ENCODE measurements at places on chromosomes 11 and 22. TPM values are rescaled to one million over a fixed set of nuclear protein-coding genes. Genes with fewer than 3 reads are reported as not detected.
A peak's percentile ranks its signal among the peaks of the same experiment; 100 is the strongest.

PRG2 gene
- total RNA-seq, result 16.4 TPM

MUC5AC gene
- total RNA-seq, result under 0.01 TPM

FAM181B gene
- total RNA-seq, result not detected

DGAT2 gene
- total RNA-seq, result 2.2 TPM

ATG2A gene
- total RNA-seq, result 37.7 TPM

SPDYC gene
- total RNA-seq, result 15.1 TPM

ZFTA gene
- 8.4 TPM for total RNA-seq

- no peak overlapping the region for H3K27ac ChIP-seq
- no peak for DNase-seq
- H3K4me1 ChIP-seq, result no peaks in the 10 kb centered on the region
- H3K36me3 ChIP-seq, result no peaks in the 10 kb centered on the region
- no peak overlapping the region for H3K4me3 ChIP-seq
- no peaks in the 10 kb centered on the region for H3K27me3 ChIP-seq
Measured at GRCh38 chr11:122734848-122735496, 79.5 kb downstream of the UBASH3B start.

DNA sequence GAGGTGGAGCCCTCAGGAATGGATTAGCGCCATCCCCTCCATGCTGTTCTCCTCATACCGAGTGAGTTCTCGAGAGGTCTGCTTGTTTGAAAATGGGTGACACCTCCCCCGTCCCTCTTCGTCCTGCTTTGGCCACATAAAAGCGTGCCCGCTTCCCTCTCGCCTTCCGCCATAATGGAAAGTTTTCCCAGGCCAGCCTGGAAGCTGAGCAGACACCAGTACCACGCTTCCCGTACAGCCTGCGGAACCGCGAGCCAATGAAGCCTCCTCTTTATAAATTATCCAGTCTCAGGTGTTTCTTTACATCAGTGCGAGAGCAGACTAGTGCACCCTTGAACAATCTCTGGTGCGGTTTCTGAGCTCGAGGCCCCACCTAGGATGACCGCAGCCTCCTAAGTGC is 12.8 kb downstream of the ALG12 start:
- no peak overlapping the region for H3K27ac ChIP-seq
- H3K4me3 ChIP-seq, result no peak overlapping the region
- DNase-seq, result no peak
- no peaks in the 10 kb centered on the region for H3K27me3 ChIP-seq
- H3K4me1 ChIP-seq, result no peaks in the 10 kb centered on the region

- no peak overlapping the region for H3K27ac ChIP-seq
- peaks cover 4% of the 10 kb centered on the region for H3K4me1 ChIP-seq
- no peaks in the 10 kb centered on the region for H3K27me3 ChIP-seq
- H3K4me3 ChIP-seq, result no peak overlapping the region
Measured at GRCh38 chr22:32721328-32722180, 80.0 kb upstream of the TIMP3 start.

GRCh38 chr11:118046051-118046963 is 30.6 kb upstream of the TMPRSS4 start:
- no peaks in the 10 kb centered on the region for H3K36me3 ChIP-seq
- DNase-seq, result no peak
- H3K27ac ChIP-seq, result no peak overlapping the region
- no peaks in the 10 kb centered on the region for H3K27me3 ChIP-seq
- no peak overlapping the region for H3K4me3 ChIP-seq

DNA sequence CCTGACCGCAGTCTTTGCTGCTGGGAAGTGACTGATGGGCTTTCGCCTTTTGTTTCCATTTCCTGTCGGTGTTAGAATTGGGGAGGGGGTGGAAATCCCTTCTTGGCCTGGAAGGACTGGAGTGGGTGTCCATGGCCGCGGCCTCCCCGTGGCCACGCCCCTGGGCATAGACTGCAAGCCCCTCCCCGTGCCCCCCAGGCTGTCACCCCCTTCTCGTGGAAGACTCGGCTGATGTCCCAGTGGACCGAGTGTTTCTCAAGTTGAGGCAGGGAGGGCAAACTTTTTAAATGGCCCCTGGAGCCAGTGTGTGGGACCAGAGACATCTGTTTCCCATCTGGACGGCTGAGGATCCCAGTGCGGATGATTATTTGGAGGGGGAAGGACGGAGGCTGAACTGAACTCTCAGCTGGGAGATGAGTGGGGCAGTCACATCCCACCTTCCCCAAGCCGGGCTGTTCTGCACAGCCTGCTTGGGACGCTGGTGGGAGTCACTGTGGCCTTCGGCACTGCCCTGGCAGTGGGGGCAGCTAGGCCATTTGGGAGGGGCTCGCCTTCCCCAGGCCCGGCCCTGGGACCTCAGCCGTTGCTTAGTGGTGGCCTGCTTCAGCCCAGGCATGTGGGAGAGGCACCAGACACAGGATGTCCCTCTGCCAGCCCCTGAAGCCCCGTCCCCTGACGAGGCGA is 1.6 kb downstream of the CD81 start:
- H3K27ac ChIP-seq, result 0 out of 3 replicates have a peak overlapping the region, but pooled peaks have one; percentile 55
- peaks cover 21% of the 10 kb centered on the region for H3K36me3 ChIP-seq
- no peak for DNase-seq
- H3K4me1 ChIP-seq, result peaks cover 73% of the 10 kb centered on the region

DNA sequence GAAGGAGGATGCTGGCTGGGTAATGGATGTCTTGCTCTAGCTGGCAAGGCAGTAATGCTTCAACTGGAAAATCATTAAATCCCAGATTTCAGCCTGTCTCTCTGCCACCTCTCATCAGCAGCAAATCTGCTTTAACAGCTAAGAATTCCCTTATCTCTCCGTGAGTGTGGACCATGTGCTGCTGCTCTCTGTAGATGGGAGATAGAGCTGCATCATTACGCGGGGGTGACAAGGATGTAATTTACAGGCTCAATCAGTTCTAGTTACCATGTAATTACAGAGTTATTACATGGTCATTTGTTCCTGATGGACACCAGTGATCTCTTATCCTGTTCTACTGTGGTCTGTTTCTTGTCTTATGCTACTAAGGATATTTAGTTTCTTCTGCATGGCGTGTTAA is 665.4 kb downstream of the NTM start:
- no peak for DNase-seq
- no peak overlapping the region for H3K4me3 ChIP-seq
- H3K27me3 ChIP-seq, result no peaks in the 10 kb centered on the region
- no peaks in the 10 kb centered on the region for H3K4me1 ChIP-seq

DNA sequence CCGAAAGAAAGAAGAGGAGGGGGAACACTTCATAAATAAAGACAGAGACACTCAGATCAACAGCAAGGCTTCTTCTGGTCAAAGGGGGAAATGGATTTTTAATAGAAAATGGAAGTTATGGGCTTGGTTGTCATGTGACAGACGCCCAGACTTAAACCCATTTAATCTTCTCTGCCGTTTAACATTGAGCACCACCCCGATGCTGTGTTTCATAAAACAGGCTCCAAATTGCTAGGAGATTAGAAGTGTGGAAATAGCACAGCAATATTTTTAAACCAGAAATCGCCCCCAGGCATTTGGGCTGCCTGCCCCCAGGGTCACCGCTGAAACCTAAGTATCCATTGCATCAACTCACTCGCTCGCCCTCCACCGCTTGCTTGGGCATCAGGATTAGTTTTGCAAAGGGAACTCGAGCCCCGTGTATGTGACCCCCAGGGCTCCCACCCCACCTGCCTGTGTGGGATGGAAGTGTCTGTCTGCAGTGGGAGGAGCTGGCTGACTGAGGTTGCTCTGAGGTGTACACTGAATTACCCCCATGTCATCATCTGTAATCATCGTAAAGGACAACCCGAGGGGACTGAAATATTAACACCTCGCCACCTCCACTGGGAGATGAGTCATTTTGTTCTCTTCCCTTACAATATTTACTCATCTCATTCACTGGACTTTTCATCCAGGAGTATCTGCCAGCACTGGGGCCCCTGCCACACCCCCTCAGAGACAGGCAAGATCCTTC is 10.7 kb downstream of the DSCAML1 start:
- H3K4me3 ChIP-seq, result no peak overlapping the region
- no peak overlapping the region for H3K27ac ChIP-seq
- no peaks in the 10 kb centered on the region for H3K36me3 ChIP-seq
- no peaks in the 10 kb centered on the region for H3K4me1 ChIP-seq
- H3K27me3 ChIP-seq, result peaks cover 59% of the 10 kb centered on the region
- DNase-seq, result no peak

GRCh38 chr11:66912361-66912760 is 45.8 kb downstream of the PC start:
- H3K4me1 ChIP-seq, result peaks cover 16% of the 10 kb centered on the region
- H3K27me3 ChIP-seq, result no peaks in the 10 kb centered on the region
- H3K4me3 ChIP-seq, result no peak overlapping the region
- H3K36me3 ChIP-seq, result no peaks in the 10 kb centered on the region
- H3K27ac ChIP-seq, result no peak overlapping the region

DNA sequence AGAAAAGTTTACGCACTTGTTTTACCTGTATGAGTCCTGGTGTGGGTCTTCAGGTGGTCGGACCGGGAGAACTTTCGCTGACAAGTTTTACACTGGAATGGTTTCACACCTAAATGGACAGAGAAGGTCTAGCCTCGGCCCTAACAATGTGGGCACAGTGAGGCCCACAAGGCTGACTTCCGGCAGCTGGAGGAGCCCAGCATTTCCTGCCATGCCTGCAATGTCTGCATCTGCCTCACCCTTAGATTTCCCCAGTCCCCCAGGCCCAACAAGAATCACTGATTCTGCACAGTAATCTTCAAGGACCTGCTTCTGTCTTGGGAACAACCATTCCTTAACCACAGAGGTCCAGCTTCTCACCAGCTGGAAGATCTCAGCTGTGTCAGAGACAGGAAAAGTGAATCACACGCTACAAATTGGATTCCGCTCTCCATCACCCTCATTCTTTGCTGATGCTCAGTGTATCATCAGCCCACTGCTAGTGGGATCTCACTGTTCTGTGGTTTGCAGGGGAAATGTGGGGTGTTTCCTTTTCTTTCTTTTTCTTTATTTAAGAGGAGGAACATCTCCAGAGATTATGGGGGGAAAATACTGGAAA is 43.3 kb downstream of the WT1 start:
- peaks cover 10% of the 10 kb centered on the region for H3K4me1 ChIP-seq
- H3K27ac ChIP-seq, result no peak overlapping the region
- no peaks in the 10 kb centered on the region for H3K27me3 ChIP-seq
- no peak overlapping the region for H3K4me3 ChIP-seq

- H3K36me3 ChIP-seq, result peaks cover 14% of the 10 kb centered on the region
- H3K27me3 ChIP-seq, result no peaks in the 10 kb centered on the region
- DNase-seq, result peak; percentile 72
- H3K4me3 ChIP-seq, result peak overlapping the region; percentile 67
Measured at GRCh38 chr11:96388891-96389719, 607 bp downstream of the CCDC82 start.

DNA sequence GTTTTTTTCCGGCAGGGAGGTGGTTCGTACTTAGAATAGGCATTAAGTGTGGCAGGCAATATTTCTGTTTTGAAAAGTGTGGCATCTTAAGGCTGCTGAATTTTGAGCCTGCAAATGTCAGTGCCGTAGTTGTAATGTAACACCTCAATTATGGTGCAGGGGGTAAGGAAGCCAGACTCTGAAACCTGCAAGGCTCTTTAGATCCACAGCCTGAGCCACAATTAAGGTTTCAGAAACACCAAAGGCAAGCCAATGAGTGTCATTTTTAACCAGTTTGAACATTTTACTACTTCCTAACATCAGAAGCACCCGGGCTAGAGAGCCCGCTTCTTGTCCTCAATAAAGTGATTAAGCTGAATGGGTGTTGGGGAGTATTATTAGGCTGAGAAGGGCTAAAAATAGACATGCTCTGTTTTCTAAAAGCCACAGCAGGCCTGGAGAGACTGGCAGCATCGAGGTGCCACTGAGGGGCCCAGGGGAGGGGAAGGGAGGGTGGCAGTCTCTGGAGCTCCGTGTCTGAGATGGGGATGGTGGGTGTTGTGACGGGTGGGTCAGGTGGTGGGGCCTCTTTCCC is 113.4 kb downstream of the ZBTB16 start:
- H3K4me1 ChIP-seq, result no peaks in the 10 kb centered on the region
- H3K4me3 ChIP-seq, result no peak overlapping the region
- no peak overlapping the region for H3K27ac ChIP-seq
- H3K27me3 ChIP-seq, result peaks cover 24% of the 10 kb centered on the region
- no peaks in the 10 kb centered on the region for H3K36me3 ChIP-seq

- no peak overlapping the region for H3K27ac ChIP-seq
- H3K4me1 ChIP-seq, result no peaks in the 10 kb centered on the region
- H3K36me3 ChIP-seq, result no peaks in the 10 kb centered on the region
- no peak overlapping the region for H3K4me3 ChIP-seq
- DNase-seq, result no peak
- peaks cover 44% of the 10 kb centered on the region for H3K27me3 ChIP-seq
Measured at GRCh38 chr11:11432621-11433319, 79.7 kb upstream of the CSNK2A3 start.

DNA sequence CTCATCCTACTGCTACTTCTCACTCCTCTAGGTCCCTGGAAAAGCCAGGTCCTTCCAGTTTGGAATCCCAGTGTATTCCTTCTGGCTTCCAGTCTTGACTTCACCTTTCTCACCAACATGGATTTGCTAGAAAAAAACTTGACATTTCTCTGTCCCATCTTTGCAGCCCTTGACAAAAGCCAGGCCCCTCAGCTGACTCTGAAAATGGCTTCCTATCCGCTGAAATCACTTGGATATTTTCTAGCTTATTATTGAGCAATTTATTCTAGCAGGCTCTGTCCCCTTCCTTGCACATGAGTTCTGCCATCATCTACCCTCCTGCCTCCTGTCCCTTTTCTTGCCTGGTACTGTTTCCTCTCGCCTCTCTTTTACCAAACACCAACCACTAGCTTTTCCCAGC is 427.2 kb downstream of the BUD13 start:
- no peak overlapping the region for H3K4me3 ChIP-seq
- H3K36me3 ChIP-seq, result no peaks in the 10 kb centered on the region
- no peak overlapping the region for H3K27ac ChIP-seq
- DNase-seq, result no peak

- no peaks in the 10 kb centered on the region for H3K36me3 ChIP-seq
- no peaks in the 10 kb centered on the region for H3K4me1 ChIP-seq
- no peak overlapping the region for H3K4me3 ChIP-seq
- H3K27me3 ChIP-seq, result no peaks in the 10 kb centered on the region
Measured at GRCh38 chr22:48974443-48975315, 853.0 kb downstream of the BRD1 start.

- no peaks in the 10 kb centered on the region for H3K36me3 ChIP-seq
- DNase-seq, result no peak
- H3K4me1 ChIP-seq, result no peaks in the 10 kb centered on the region
- H3K4me3 ChIP-seq, result no peak overlapping the region
Measured at GRCh38 chr11:78753297-78753696, 178.6 kb upstream of the NARS2 start.

DNA sequence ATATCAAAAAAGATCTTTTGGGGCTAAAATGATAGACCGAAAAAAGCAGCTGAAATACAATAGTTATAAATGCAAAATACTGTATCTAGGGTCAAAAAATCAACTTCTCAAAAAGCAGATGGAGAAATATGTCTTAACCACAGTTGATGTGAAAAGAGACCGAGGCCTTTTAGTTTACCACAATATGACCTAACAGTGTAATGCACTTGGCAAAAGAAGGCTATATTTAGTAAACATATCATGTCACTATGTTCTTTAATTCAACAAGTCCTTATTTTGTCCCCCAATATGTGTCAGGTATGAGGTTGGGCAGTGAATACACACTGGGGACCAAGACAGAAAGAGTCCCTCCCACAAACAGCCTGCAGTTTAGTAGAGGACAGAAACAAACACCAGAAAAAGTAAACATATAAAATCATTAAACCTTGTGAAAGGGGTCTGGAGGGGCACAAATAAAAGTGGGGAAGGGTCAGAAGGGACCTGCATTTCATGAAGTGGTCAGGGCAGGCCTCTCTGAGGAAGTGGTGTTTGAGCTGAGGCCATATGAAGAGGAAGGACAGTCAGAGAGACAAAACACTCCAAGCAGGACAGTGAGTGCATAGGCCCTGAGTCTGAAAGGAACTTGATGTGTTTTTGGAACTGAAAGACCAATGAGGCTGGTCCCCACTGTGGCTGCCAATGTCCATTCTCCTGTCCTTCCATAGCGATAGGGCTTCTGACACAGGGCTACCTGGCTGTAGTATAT is 53.4 kb downstream of the LIF start:
- no peaks in the 10 kb centered on the region for H3K36me3 ChIP-seq
- peaks cover 19% of the 10 kb centered on the region for H3K4me1 ChIP-seq
- DNase-seq, result no peak
- H3K27me3 ChIP-seq, result no peaks in the 10 kb centered on the region
- H3K27ac ChIP-seq, result no peak overlapping the region
